ENCODE measurements at places on chromosomes 3 and 15. TPM values are rescaled to one million over a fixed set of nuclear protein-coding genes. Genes with fewer than 3 reads are reported as not detected.

- no peak for DNase-seq
- H3K4me1 ChIP-seq, result no peaks in the 10 kb centered on the region
- H3K27ac ChIP-seq, result no peak overlapping the region
Observed at GRCh38 chr3:33541918-33542317, 101.7 kb upstream of the UBP1 start.

- H3K27me3 ChIP-seq, result no peaks in the 10 kb centered on the region
- no peak overlapping the region for H3K4me3 ChIP-seq
- no peaks in the 10 kb centered on the region for H3K4me1 ChIP-seq
- DNase-seq, result no peak
- H3K27ac ChIP-seq, result no peak overlapping the region
Observed at GRCh38 chr15:57171426-57171825, 204.9 kb upstream of the CGNL1 start.

ARHGEF26 gene
- 9.4 TPM for total RNA-seq

DNA sequence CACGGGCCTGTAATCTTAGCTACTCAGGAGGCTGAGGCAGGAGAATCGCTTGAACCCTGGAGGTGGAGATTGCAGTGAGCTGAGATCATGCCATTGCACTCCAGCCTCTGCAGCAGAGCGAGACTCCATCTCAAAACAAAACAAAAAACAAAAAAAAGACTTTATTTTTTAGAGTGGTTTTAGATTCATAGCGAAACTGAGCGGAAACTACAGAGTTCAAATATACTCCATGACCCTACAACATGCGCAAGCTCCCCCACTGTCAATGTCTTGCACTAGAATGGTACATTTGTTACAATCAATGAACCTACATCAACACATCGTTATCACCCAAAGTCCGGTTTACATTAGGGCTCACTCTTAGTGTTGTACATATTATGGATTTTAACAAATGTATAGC is 2.2 kb upstream of the CRTAP start:
- H3K4me3 ChIP-seq, result no peak overlapping the region
- no peak overlapping the region for H3K27ac ChIP-seq
- no peaks in the 10 kb centered on the region for H3K36me3 ChIP-seq
- no peak for DNase-seq
- peaks cover 6% of the 10 kb centered on the region for H3K4me1 ChIP-seq

- no peak for DNase-seq
- no peaks in the 10 kb centered on the region for H3K36me3 ChIP-seq
- H3K27me3 ChIP-seq, result no peaks in the 10 kb centered on the region
- H3K4me1 ChIP-seq, result peaks cover 6% of the 10 kb centered on the region
- no peak overlapping the region for H3K27ac ChIP-seq
Observed at GRCh38 chr15:76987896-76988860, 6.7 kb upstream of the PSTPIP1 start.
